Tibial nerve (tissue), 4 donors: ENCODE measurements at places on chromosomes 2 and 18. TPM values are rescaled to one million over a fixed set of nuclear protein-coding genes. Genes with fewer than 3 reads are reported as not detected.

MAB21L4 gene
- total RNA-seq = not detected

ARHGAP28 gene
- total RNA-seq = 5.4 TPM

CIDEA gene
- 18.8 TPM for total RNA-seq

DNA sequence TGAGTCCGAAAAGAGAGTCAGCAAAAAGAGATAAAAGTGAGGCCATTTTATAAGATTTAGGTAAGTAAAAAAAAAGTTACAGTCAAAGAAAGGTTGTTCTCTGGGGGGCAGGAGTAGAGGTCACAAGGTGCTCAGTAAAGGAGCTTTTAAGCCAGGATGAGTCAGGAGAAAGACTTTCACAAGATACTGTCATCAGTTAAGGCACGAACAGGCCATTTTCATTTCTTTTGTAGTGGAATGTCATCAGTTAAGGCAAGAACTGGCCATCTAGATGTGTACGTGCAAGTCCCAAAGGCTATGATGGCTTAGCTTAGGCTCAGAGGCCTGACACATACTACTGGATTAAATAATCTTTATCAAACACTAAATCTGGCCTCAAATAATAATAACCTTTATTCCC is 1207.3 kb upstream of the FAM98A start:
- no peak overlapping the region for H3K27ac ChIP-seq
- H3K4me3 ChIP-seq = no peak overlapping the region
- H3K27me3 ChIP-seq = no peaks in the 10 kb centered on the region
- no peaks in the 10 kb centered on the region for H3K4me1 ChIP-seq
- DNase-seq = no peak
- H3K36me3 ChIP-seq = no peaks in the 10 kb centered on the region

- H3K27me3 ChIP-seq = no peaks in the 10 kb centered on the region
- no peak overlapping the region for H3K4me3 ChIP-seq
- H3K36me3 ChIP-seq = no peaks in the 10 kb centered on the region
- no peak overlapping the region for H3K27ac ChIP-seq
Observed at GRCh38 chr2:122218596-122218995, 463.1 kb downstream of the TSN start.

DNA sequence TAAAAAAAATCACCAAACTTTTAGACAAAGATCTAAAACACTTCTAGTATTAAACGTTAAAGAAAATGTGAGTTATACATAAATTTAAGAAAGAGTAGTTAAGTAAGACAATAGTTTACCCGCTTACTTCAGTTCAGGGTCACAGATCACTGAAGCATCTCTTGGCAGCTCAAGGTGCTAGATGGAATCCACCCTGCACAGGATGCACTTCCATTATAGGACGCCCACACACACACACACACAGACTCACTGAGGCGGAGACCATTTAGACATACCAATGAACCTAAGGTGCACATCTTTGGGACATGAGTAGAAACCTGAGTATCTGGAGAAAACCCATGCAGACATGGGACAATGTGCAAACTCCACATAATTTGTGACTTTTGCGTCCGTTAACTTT is 630.6 kb upstream of the ZNF804A start:
- H3K27me3 ChIP-seq = no peaks in the 10 kb centered on the region
- no peaks in the 10 kb centered on the region for H3K36me3 ChIP-seq
- no peaks in the 10 kb centered on the region for H3K4me1 ChIP-seq
- H3K4me3 ChIP-seq = no peak overlapping the region
- no peak for DNase-seq

TEX261 gene
- 36.3 TPM for total RNA-seq

GALNT13 gene
- total RNA-seq = not detected

- H3K4me1 ChIP-seq = peaks cover 16% of the 10 kb centered on the region
- no peak for DNase-seq
- no peak overlapping the region for H3K4me3 ChIP-seq
- H3K27ac ChIP-seq = no peak overlapping the region
Observed at GRCh38 chr2:74474481-74474880, 2.0 kb upstream of the MRPL53 start.
